ENCODE measurements at places on chromosomes 16 and 17.

- no peak for DNase-seq
These were observed 72.9 kb downstream of the JPH3 start for GRCh38 chr16:87675111-87675719.

DNA sequence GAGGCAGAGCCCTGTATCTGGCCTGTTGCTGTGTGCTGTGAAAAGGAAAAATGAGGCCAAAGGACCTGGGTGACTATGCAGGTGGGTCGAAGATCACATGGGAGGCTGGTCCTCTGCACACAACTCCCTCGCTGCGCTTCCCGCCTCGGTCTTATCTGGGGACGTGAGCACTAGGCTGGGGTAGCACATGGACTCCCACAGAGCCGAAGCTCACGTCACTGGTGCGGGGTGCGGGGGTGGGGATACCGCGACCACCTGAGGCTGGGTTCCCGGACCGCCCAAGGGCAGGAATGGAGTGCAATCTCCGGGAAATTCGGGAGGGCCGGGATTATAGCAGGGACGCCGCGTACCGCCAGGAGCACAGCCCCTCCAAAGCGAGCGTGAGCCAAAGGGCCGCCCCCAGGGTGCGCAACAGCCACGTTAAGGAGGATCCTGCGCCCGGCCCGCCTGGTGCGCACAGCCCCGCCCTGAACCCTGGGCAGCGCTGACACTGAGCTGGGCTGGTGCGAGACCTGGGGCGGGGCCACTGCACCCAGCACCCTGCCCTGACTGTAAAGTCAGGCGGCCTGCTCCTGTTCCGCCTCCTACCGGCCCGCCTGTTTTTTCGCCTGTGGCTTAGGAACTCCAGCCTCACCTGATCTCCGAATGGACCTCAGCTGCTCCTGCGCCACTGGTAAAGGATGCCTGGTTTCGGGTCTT is 4.8 kb downstream of the MT1A start:
- no peak for DNase-seq

GRCh38 chr17:48486557-48486956 is 44.3 kb downstream of the HOXB1 start:
- no peak for DNase-seq

GRCh38 chr17:77487677-77488530 is 347.1 kb downstream of the SEC14L1 start:
- no peak for DNase-seq
